Activated CD4-positive, alpha-beta T cell treated with anti-CD3 and anti-CD28 coated beads, Interleukin-2, amount 10 ng/mL, durations not matched to agents 7 days and 5 days (primary cell): ENCODE measurements at places on chromosomes 6 and 20. TPM values are rescaled to one million over a fixed set of nuclear protein-coding genes. Genes with fewer than 3 reads are reported as not detected.

Gene IL17A
- total RNA-seq, result 0.62 TPM

- no peaks in the 10 kb centered on the region for H3K36me3 ChIP-seq
- no peaks in the 10 kb centered on the region for H3K4me1 ChIP-seq
- H3K4me3 ChIP-seq, result no peak overlapping the region
- H3K27ac ChIP-seq, result no peak overlapping the region
- H3K27me3 ChIP-seq, result no peaks in the 10 kb centered on the region
- DNase-seq, result no peak
These were observed 301.1 kb downstream of the FOXC1 start for GRCh38 chr6:1910621-1911407.

- no peaks in the 10 kb centered on the region for H3K4me1 ChIP-seq
- H3K36me3 ChIP-seq, result no peaks in the 10 kb centered on the region
- no peak for DNase-seq
- H3K27ac ChIP-seq, result no peak overlapping the region
- no peaks in the 10 kb centered on the region for H3K27me3 ChIP-seq
These were observed 335.4 kb downstream of the COL12A1 start for GRCh38 chr6:74870403-74870802.

- H3K4me1 ChIP-seq, result peaks cover 33% of the 10 kb centered on the region
- DNase-seq, result peak; percentile 86
- no peaks in the 10 kb centered on the region for H3K36me3 ChIP-seq
- H3K27me3 ChIP-seq, result peaks cover 88% of the 10 kb centered on the region
- no peak overlapping the region for H3K27ac ChIP-seq
These were observed 35.7 kb upstream of the HLA-E start for GRCh38 chr6:30453508-30454116.

DNA sequence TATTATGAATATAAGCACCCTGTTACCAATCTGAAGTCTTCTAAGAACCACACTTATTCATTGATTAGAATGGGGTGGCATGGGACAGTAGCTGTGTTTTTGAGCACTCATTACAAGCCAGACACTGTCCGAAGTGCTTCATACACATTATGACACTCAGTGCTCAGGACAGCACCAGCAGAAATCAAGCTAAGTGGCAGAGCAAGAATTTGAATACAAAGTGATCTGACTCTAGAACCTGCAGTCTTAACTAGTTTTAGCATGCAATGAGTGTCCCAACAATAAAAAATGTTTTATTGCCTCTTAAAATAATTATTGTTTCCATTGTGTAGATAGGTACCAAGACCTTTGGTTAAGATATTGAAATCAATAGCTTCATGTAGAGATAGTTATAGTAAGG, 39.1 kb upstream of the GLP1R start:
- no peak overlapping the region for H3K4me3 ChIP-seq
- no peaks in the 10 kb centered on the region for H3K36me3 ChIP-seq
- no peak for DNase-seq
- H3K27me3 ChIP-seq, result peaks cover 62% of the 10 kb centered on the region
- H3K27ac ChIP-seq, result no peak overlapping the region

DNA sequence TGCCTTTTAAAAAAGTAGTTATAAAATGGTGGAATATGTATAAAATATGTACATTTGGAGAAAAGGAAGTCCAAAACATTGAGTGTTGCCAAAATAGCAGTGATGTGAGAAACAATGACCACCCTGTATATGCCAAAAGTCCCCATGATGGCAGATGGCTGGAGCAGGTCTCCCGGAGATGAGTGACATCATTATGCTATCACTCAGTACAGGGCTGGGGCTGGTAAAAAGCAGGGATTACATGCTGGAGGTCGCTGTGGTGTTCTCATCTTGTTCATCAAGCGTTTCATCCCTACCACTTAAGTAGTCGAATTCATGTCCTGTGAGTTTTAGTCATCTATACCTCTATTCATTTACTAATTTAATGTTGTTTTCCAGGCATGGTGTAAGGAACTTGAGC, 315.3 kb upstream of the SLC35B3 start:
- no peaks in the 10 kb centered on the region for H3K4me1 ChIP-seq
- no peak overlapping the region for H3K4me3 ChIP-seq
- H3K36me3 ChIP-seq, result no peaks in the 10 kb centered on the region
